ENCODE measurements at places on chromosomes 2 and 18.

DNA sequence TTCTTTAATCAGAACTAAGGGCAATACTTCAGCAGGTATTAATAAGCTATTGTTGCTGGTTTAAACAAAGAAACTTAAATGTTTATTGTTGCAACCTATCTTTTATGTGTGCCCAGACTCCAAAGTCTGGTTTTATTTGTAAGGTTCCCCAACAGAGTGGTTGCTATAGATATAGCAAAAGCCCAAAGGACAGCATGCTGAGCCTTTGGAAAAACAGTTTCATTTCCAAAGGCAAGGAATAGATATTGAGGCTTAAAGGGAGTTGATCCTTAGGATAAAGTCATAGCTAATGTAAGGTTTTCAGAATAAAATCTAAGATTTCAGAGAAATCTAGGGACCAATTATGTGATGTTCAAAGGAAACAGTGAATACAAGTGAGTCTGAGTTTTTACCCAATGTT lies 413.2 kb upstream of the SLC14A2 start:
- DNase-seq: no peak

DNA sequence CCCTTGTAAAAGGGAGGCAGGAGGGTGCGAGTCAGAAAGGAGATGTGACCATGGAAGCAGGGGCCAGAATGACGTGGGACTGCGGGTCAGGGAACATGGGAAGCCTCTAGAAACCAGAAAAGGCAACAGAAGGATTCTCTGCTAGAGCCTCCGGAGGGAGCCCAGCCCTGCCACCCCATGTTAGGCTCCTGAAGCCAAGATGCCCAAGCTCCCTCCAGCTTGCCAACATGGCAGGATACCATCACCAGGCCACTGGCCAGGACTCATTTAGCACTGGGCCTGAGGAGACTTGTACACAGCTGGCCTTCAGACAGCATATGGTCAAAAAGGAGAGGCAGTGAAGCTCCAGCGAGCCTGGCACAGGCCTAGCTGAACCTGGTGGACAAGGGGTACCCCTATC lies 5.6 kb downstream of the TMEM247 start:
- no peak for DNase-seq

GRCh38 chr2:690799-691198 lies 13.6 kb upstream of the TMEM18 start:
- no peak for DNase-seq

- DNase-seq: no peak
Measured at GRCh38 chr2:129879614-129880180, 99.8 kb upstream of the RAB6C start.

GRCh38 chr2:240956171-240956934 lies 42.1 kb upstream of the SNED1 start:
- no peak for DNase-seq

DNA sequence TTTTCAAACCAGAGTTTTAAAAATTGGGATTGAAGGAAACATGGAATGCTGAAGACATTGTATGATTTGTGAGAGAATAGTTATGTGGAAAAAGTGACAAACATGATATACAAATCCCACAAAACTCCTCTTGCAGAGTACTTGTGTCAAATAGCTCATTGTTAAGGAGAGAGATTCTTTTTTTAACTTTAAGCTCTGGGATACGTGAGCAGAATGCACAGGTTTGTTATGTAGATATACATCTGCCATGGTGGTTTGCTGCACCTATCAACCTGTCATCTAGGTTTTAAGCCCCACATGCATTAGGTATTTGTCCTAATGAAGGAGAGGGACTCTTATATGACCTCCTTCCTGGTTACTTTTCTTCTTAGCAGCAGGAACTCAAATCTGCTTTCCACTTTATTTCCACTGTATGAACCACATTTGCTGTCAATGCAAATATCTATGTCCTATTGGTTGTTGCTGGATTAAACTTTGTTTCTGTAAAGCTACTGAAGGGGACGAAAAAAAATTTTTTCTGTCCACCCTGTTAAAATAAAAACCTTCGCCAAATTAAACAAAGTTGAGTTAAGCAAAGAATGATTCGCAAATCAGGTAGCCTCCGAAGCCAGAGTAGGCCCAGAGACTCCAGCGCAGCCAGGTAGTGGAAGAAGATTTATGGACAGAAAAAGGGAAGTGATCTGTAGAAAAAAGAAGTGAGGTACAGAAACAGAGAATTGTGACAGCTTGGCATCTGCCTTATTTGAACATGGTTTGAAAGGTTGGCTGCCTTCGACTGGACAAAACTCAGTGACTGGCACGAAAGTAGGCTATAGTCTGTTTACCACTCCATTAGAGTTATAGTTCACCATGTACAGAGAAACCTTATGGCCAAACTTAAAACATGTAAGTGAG lies 430.1 kb upstream of the CHST9 start:
- no peak for DNase-seq

DNA sequence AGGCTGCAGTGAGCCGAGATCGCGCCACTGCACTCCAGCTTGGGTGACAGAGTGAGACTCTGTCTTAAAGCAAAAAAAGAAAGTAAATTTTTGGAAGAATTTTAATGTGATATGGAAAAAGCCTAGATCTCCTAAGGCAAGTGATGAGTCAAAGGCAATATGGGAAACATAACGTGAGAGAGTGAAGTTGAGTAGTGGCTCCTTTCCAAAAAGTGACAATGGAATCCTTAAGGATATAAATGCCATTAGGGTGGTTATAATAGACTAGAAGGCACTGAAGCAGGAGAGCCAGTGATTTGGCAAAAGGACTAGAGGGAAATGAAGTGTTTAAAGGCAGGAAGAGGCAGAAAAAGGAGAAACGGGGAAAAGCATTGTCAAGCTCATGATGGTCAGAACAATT lies 25.6 kb downstream of the ARHGAP28 start:
- no peak for DNase-seq

Data from germinal center (tissue), 1 donor.